KG1 (cell line): ENCODE measurements at places on chromosomes 5 and 9.

DNA sequence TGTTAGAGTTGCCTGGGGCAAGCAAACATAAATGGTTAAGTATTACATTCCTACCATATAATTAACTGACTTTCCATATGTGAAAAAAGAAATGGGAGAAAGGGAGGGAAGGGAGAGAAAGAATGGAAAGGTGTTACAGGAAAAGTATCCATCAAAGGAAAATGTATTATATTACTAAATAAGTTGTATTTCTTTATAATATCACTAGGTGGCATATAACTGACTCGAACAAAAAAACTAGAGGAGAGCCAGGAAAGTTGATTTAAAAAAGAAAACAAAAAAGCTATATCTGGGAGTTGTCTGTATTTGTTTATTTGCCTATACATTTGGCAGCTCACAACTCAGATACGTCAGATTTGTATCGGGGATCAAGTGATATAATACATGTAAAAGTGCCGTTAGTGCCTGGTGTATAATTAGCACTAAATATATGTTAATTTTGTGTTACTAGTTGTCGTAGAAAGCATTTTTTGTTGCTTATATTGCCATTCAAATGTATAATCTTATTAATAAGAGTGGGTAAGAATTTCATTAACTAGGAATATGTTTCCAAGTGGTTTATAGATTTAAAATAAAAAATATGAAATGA, 59.6 kb upstream of the ADAMTS19 start:
- DNase-seq = no peak

GRCh38 chr5:169343766-169344165, 42.8 kb upstream of the SLIT3 start:
- DNase-seq = no peak

GRCh38 chr5:17761326-17761725, 127.1 kb downstream of the TAF11L14 start:
- DNase-seq = no peak

- DNase-seq = no peak
Observed at GRCh38 chr9:133761641-133762248, 23.6 kb upstream of the SARDH start.

DNA sequence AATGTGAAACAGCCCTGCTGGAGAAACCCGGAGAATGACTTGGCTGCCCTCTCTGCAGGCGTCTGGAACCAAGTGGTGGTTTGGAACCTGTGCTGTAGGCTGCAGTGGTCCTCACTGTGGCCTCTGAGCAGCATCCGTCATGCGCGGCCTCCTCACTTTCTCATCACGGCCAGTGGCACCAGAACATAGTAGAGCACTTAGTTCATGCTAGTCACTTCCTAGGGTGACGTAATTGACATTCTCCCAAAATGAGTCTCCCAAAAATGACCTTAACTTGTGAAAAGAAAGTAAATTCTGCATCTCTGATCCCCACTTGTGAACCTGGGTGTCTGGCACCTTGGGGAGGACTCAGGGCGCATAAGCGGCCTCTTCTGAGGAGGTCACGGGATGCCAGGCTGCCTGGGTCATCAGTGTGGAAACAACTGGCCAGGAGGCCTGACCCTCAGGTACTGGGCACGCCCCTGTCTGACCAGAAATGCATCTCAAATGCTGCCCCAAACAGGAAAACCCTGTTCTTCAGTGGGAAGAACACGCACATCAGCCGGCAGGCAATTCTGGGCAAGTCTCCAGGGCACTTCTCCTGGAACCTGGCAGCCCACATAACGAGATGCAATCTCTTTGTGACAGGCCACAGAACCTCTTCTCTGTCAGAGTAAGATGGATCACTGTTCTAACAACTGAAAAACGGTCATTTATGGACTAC, 36.6 kb upstream of the SPTLC1 start:
- DNase-seq = no peak

- DNase-seq = no peak
Observed at GRCh38 chr9:25212361-25212760, 465.9 kb downstream of the TUSC1 start.

DNA sequence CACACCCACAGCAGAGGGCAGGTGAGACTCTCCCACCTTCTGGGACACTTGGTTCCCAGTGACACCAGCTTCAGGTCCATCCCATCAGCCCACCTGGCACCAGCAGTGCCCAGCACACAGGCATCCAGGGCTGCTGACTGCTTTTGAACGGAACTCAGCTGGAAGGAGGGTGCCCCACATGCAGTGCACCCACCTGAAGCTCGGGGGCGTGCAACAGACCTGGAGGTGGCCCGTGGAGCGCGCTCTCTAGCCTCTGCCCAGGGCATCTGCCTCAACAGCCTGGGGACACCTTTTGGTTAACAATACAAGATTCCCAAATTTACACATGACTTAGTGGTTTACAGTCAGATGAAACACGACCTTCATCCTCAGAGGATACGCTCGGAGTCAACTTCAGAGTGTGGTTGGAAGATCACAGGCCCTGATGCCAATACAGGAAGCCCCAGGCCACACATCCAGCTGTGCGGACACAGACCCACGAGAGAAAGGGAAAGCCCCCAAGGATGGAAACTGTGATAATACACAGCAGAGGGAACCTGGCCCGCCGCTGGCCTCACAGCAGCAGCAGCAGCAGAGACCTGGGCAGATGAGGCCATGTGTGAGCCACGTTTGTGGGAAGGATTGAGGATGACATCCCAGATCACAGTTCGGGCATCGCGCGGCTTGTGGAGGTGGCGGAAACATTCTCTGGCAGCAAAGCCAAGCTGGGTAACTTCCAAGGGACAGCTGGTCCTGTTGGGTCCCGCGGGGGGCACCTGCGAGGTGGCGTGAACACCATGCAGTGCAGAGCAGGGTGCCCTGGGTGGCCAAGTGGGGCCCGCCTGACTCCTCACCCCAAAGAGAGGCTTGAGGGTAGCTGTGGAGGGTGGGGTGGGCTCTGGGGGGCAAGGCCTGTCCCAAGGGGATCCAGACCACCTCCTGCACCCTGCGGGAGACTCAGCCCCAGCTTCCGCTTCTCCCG, 64.0 kb downstream of the SECISBP2 start:
- no peak for DNase-seq

DNA sequence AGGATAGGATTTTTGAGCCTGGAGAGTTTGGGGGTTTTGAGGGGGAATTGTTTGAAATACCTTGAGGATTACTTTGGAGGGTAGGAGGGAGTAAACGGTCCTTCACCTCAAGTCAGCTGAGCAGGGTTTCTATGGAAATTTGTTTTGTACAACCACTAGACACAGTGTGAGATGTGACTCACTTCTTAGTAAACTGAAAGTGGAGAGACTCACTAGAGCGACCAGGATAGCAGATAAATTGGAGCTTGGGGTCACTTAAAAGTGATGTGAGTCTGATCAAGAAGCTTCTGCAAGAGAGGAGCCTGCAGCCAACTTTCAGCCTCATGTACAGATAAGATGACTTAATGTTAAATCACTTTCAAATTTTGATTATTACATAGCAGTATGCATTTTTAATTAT, 1945.9 kb upstream of the NUDT12 start:
- no peak for DNase-seq

DNA sequence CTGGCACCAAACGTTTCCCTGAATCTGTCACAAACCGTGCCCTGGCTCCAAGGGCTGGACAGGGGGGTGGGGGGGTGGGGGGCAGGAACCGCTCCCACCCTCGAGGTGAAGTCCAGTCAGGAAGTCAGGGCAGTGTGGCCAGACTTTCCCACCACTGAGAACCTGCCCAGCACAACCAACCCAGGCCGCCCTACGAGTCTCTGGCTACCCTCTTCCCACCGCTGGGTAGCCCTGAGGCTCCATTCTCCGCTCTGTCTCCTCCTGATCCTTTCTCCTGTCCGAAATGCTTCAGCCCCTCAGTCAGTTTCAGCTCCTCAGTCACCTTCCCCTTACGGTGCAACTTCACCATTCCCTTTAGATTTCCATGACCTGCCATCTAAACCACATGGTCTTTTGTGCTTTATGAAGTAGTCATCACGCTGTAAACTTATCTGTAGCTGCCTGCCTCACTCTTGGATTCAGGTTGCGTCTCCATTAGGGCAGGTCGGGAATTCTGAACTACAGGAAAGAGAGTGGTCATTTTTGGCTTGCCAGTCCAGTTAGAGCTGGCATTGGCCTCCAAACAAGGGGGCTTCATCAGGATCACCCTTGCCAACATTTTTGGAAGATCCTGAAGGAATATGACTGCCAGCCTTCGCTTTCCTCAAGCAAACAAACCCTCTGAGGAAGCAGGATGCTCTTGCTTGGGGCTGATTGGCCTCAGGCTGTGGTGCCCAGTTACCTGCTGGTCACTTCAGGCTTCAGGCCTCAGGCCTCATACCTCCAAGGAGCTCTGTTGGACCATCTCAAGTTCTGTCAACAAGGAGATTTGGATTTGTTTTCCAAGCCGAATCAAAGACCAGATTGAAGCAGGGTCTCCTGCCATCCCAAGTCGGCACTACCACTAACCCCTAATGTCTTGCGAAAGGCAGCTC, 794 bp upstream of the DCAF12 start:
- no peak for DNase-seq

DNA sequence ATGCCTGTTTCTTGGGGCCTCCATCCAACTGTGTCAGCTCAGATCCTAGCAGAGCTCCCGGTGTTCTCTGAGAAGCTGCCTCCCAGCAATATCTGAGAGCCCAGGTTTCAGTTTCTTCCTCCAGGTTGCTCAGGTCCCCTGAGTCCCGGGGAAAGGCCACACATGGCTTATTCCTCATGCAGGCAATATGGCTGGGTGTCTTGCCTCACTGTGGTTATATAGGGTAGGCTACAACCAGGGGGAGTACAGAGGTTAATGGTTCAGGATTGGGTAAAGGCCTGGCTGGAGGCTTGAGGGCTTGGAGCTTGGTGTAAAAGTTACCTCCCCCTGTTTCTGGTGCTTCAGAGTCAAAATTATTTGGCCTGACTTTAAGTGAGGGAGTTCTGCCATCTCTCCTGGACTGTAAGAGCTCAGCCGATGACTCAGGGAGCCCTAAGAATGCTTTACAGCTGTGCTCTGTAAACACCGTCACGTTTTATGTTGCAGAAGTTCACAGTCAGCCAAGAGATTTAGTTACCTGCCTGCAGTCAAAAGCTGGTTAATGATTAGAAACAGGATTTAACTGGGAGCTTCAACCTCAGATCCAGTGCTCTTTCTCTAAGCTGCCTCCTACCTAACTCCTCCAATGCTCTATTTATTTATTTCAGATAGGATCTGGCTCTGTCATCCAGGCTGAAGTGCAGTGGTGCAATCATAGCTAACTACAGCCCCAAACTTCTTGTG, 24.3 kb upstream of the UBAP2 start:
- no peak for DNase-seq

DNA sequence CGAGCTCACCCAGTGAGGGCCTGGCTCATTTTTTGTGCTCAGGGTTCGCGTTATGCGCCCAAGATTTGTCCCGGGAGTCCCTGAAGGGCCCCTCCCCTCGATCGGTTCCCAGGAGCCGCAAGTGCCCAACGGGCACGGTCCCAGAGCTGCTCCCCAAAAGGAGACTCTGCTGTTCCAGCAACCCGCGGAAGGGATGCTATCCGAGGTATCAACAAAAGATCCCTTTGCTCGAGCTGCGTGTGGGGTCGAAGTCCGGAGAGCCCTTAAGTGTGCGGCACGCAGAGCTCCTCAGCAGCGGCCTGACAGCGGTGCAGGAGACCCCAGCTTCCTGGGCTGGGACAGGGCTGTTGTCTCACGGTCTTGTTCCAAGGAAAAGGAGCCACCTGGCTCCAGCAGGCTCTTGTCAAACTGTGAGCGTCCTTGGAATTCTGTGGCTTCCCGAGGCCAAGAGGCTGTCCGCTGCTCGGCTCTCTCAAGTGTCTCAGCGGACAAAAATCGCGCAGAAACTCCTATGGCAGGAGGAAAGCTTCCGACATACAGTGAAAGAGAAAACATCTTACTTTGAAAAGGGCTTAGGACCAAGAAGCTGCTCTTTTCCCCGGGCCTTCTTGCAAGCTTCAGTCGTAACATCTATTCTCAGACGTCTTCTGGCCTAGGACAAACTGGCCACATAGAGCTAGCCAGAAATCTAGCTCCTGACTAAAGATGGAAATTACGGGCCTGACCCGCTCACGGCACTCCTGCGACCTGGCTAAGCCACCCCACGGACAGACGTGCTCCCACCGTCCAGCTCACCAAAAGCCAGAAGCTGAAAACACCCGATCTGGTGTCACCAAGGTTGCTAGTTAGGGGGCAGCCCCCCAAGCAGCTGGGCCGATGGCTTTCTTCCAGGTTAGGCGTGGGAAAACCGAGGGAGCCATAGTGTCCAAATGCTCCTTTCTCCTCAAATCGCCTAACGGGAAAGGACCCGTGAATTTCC, 2.6 kb upstream of the FOXB2 start:
- DNase-seq = no peak

DNA sequence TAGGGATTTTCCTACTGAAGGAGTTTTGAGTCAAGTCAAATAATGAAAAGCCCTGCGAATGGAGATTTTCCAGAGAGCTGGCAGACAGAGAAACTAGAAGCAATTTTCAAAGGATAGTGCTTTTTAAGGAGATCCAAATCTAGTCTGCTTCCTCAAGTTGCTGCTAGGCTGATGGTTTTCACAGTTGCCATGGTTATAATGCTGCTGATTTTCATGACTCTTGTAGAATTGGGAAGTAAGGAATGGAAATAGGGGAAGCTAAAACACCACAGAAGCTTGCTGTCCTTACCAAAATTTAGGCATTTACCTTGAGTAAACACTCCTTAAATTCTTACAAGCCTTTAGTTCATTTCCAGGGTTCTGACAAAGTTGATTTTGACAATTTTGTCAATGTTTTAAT, 30.1 kb upstream of the HAPLN1 start:
- DNase-seq = no peak

- no peak for DNase-seq
Observed at GRCh38 chr5:72166070-72166979, 59.0 kb downstream of the MAP1B start.

DNA sequence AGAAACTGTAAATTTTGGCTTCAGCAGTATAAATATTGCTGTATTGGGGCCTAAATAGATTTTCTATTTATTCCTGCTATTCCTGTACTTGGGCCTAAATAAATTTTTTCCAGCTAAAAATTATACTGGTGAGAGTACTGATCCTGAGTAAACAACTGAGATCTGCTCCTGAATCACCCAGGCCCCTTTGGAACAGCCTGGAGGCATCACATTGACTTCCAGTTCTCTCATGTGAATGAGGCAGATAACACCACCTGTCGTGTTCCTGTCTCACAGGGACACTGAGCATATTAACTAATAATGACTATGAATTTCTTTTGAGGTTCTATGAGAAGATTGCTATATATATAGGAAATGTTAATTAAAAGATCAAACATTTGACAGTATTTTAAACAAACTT, 119.5 kb upstream of the PLCXD3 start:
- DNase-seq = no peak

DNA sequence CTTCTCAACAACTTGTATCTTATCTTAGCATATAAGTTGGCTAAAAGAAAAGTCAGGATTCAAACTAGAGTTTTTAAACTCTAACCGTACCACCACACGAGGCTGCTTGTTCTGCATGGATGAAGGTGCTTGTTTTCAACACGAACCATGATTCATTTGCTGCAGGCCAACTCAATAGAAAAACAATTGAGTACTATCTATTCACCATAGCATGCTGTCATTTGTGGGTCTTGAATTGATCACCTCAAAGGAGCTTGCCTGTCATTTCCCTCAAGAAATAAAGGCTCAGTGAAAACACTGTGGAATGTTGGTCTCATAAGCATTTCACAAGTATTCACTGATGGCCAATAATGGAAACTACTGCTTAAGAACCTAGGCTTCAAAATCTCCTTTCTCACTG, 21.0 kb upstream of the GRIA1 start:
- no peak for DNase-seq

- DNase-seq = no peak
Observed at GRCh38 chr9:132447346-132447745, 37.3 kb downstream of the CFAP77 start.
